ENCODE measurements at places on chromosomes 7 and 10.

DNA sequence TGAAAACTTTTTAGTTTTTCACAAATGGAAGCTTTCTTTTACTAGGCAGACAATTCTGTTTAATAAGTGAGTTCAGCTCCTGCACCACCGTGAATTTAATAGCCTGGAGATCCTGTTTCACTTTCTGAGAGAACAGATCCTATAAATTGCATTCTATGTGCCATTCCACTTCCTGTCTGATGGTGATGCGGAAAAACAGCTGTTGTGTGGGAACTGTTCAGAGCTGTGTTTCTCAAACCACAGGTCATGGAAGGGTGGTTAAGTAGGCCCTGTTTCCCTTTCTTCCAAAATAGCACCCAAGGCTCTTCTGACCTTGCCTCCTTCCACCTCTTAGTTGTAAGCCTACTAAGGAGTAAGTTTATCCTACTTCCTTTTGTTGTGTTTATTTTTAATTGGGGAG lies 97.2 kb upstream of the DKK1 start:
- no peak for DNase-seq

- DNase-seq = no peak
Measured at GRCh38 chr7:90842430-90842788, 246.3 kb downstream of the CDK14 start.

GRCh38 chr10:129771024-129771423 lies 193.1 kb downstream of the EBF3 start:
- DNase-seq = no peak

DNA sequence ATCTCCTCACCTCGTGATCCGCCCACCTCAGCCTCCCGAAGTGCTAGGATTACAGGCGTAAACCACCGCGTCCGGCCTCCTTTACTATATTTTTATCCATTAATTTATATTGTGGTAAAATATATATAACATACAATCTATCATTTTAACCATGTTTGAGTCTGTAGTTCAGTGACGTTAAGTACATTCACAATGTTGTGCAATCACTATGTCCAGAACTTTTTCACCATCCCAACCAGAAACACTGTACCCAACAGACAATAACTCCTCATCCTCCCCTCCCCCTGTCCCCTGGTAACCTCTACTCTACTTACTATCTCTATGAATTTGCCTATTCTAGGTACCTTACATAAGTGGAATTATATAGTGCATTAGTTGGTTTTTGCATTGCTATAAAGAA lies 297.5 kb upstream of the GALNT17 start:
- DNase-seq = no peak

DNA sequence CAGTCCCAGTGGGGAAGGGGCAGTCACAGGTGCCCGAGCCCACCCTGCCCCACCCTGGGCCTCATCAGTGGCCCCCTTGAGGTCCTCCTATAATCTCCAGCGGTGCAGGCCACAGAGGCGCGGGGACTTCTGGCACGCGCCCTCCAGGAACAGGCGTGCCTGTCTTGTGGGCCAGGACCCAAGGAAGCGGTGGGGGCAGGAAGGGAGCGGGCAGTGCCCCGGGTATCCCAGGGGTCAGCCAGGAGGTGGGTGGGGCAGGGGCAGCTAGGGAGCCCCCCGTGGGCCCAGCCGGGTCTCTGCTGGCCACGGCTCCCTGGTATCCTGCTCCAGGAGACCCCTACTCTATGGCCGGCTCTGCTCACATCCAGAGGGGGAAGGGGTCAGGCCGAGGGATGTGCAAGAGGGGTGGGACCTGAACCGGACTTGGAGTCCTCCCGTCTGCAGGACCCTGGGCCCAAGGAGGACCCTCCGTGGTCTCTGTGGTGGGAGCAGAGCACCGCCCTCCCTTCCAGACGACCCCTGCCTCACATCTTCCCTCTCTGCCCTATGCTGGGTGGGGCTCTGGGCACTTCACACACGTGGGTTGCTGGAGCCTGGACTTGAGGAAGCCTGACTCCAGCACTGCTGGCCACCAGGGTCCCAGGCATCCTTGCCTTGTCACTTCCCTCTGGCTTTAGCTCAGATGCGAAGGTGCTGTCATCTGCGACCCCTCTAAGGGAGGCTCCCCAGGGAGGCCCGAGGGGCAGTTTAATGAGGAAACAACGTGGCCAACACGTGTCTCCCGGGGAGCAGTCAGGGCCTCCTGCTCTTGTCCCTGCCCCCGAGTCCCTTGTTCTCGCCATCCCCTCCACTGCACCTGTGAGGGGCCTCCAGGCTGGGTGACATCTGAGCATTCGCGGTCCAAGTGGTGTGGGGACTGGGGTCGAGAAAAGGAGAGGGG lies 18.3 kb upstream of the GRIFIN start:
- DNase-seq = no peak

DNA sequence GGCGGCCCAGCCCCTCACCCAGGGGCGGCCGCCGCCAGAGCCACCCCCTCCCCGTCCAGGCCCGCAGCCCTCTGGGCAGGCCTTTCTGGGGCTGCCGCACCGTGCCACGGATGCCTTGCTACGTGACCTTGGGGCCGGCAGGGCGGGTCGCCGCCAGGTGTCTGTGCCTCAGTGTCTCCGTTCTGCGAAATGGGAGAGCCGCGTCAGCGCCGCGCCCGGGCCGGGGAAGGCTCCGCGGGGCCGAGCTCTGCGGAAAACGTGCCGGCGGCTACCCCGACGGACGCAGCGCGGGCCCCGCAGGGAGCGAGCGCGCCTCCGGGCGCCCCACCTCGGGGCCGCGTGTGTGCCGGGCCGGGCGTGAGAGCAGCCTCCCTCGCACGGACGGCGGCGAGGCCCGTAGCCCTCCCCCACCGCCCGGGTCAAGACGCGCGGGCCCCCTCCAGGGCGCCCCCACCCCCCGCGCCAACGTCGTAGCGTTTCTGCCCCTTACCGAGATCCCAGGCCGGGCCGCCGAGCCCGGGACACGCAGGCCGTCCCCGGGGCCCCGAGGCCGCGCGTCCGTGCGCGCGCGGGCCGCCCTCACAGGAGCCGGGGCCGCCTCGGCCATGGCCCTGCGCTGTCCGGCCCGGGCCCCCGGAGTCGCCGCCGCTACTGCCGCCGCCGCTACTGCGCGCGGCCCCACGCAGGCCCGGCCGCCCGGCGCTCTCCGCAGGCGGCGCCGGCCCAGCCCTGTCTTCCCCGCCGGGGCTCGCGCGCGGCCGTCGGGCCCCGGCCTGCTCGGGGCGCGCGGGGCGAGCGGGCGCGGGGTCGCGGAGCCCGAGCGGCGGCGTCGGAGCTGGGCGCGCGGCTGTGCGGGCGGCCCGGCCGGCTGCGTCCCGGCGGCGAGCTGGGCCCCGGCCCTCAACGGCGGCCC lies 1.1 kb downstream of the ZNF777 start:
- no peak for DNase-seq

DNA sequence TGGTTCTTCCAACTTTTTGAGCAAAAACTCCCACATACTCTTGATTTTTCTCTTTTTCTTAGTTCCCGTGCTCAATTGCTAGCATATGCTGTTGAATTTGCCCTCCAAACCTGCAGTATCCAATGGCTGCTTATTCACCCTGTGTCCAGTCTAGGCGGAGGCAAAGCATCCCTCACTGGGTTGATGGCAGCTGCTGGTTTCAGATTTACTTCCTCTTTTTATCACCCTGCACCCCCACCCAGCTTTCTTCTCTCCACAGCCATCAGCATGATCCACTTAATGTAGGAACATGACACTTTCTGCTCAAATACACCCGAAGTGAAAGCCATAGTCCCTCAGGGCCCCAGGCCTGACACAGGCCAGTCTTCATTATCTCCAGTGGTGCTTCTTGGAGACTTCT lies 87.6 kb upstream of the ADARB2 start:
- no peak for DNase-seq

DNA sequence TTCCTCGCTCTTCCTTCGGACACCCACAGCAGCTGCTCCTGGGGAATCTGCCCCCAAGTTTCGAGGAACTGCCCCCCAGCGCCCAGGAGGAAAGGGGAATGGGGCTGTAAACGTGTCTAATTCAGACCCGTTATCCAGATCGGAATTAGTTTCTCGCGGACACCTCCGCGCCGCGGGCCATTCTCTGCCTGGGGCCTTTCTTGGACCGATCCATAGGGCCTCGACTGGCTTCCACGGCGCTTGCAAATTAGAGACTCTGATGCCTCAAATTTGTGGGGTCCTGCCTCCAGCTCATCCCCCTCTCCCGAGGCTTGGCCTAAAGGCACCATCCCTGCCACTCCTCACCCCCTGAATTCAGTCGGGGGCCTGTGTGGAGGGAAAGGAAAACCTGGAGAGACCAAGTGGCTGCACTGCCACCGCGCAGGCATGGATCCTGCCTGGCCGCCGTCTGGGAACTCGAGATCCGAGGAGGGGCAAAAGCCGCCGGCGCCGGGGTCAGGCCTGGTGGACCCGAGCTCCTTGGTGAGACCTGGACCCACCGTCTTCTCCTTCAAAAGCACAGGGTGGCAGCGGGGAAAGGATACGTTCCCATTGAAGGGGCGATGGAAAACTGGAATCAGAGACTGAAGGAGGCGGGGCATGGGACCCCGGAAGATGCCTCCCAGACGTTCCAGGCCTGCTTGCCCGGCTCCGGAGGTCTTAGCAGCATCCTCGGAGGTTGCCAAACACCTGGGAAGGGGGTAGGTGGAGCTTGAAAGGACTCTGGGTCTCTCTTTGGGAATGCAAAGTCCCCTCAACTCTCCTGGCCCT lies 13.7 kb downstream of the LBX1 start:
- no peak for DNase-seq
